Activated CD8-positive, alpha-beta memory T cell treated with anti-CD3 and anti-CD28 coated beads, Interleukin-2, amount 10 ng/mL, durations not matched to agents 7 days and 5 days (primary cell): ENCODE measurements at places on chromosomes 16 and 17. TPM values are rescaled to one million over a fixed set of nuclear protein-coding genes. Genes with fewer than 3 reads are reported as not detected.
A peak's percentile ranks its signal among the peaks of the same experiment; 100 is the strongest.

The ZSCAN10 gene
- 0.21 TPM for total RNA-seq

DNA sequence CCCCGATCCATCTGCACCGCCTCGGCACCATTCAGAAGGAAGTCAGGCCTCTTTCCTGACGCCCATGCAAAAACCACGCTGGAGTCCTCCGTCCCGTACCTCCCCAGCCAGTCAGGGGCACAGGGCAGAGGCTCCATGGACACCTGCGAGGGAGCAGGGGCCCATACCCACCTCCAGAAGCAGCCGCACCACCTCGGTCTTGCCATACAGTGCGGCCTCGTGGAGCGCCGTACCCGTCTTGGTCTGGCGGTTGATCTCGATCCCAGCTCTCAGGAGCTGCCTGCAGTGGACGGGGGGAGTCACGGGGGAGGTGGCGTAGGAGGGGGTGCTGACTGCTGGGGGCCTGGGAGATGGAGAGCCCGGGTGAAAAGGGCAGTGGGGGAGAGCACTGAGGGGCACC is 9.2 kb downstream of the CASKIN2 start:
- DNase-seq: no peak

- DNase-seq: no peak
Measured at GRCh38 chr16:78791011-78791410, 691.6 kb downstream of the WWOX start.

The HAS3 gene
- 0.29 TPM for total RNA-seq

The CCDC144A gene
- 3.9 TPM for total RNA-seq

DNA sequence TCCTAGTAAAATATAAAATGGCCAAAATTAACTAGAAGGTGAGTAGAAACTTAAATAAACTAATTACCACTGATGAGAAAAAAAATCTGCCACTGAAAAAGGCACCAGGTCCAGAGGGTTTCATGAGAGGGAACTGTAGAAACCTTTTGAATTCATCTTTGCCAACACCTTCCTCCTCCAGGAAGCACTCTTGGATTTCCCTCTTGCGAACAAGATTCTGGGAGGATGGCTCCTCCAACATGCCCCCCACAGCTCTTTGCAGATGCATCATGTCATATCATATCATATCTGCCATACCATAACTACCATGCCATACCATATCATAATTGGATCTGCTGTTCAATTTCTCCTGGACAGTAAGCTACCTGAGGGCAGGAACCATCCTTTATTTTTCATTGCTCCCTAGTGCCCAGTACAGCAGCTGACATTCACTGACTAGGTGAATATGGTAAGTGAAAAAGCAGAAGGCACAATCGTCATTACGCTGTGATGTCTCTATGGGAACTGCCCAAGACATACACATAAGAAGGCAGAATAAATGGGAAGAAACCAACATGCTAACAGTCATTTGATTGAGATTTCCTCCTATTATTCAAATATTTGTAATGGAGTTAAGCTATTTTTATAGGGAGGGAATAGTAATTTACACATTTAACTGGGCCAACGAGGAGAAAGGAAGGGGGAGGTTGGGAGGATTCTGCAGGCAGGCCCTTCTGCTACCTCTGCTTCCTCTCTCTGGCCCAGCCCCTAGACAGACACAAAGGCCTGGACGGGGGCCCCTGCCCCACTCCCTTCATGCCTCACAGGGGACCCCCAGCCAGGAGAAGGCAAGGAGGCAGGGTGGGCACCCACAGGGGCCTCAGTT is 110.1 kb upstream of the SMURF2 start:
- DNase-seq: no peak

DNA sequence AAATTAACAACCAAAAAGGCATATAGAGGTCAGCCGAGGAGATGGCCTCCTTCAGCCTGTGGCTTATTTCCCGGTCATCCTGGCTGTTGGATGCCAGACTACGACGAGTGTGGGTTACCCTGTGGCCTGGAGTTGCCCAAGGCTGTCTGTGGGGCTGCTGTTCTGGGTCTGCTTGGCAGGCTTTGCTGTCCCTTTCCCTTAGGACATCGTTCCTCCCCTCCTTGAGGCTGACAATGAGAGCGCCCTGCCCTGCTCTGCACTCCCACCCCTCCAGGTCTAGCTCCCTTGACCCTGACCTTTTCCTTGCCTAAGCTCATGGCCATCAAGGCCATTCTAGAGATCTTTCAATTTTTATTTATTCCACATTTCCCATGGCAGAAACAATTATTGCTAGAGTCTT is 1.9 kb upstream of the CBFB start:
- peak; percentile 34 for DNase-seq

The UMOD gene
- not detected for total RNA-seq

The RSKR gene
- 28.2 TPM for total RNA-seq

DNA sequence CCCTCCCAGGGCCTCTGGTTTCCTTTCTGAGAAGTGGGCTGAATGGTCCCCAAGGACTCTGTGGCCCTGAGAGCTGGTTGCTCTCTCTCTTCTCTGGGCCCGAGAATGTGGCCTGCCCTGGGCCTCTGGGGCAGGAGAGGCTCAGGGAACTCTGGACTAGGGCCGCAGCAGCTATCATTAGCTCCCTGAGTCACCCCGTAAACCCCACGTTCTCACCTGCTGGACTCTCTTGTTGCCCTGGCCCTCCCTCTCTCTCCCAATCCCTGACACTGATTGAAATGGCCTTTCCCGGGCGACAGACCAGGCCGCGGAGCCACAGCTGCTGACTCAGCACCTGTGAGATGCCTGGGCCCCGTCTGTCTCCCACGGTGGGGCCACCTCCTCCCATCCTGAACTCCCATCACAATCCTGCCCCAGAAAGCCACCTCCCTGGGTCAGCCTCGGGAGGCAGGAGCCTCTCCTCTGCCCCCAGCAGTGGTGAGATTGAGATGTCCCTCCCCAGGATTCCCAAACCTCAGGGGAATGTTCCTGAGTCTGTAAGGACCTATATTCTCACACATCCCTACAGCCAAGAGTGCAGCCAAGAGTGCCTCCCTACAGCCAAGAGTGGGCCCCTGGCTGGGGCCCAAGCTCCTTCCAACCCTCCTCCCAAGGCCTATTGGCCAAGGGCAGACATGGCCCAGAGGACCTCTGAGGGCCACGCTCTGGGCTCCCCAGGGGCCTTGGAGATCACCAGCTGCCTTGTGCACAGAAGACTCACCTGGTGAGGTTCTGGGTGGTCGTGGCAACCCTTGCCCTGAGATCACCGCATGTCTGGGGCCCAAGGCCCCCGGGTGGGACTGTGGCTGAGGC is 470 bp downstream of the TRPV3 start:
- DNase-seq: no peak

DNA sequence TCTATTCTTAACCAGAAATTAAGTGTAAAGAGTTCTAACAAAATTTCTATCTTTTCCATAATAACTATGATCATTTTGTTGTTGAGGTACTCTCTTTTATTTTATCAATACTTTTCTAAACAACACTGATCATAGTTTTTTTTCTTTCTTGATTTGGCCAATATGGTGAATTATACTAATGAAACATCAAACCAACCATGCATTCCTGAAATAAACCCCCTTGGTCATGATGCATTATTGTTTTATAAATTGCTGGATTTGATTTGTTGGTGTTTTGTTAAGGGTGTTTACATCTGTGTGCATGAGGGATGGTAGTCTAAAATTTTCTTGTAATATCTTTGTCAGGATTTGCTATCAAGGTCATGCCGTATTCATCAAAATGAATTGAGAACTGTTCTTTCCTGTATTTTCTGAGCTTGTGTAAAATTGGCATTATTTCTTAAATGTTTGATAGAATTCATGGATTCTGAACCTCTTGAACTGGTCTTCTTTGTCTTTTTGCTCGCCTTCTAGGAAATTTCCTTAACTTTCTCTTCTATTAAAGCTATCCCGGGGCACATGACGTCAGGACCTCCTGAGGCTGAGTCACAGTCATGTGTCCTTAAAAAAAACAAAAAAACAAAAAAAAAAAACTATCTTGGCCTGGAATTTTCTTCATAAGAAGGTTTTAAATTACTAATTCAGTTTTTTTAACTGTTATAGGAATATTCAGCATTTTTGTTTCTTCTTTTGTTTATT is 3.9 kb upstream of the TRIM25 start:
- DNase-seq: no peak

GRCh38 chr16:64983963-64984362 is 137.9 kb downstream of the CDH11 start:
- no peak for DNase-seq

The HOXB8 gene
- 1.4 TPM for total RNA-seq

The SULT1A1 gene
- total RNA-seq: 13.5 TPM

The KRTAP2-1 gene
- total RNA-seq: not detected

- DNase-seq: no peak
Measured at GRCh38 chr16:27698266-27698665, 148.3 kb downstream of the KATNIP start.
